ENCODE measurements at places on chromosomes 6 and 20. TPM values are rescaled to one million over a fixed set of nuclear protein-coding genes. Genes with fewer than 3 reads are reported as not detected.

DNA sequence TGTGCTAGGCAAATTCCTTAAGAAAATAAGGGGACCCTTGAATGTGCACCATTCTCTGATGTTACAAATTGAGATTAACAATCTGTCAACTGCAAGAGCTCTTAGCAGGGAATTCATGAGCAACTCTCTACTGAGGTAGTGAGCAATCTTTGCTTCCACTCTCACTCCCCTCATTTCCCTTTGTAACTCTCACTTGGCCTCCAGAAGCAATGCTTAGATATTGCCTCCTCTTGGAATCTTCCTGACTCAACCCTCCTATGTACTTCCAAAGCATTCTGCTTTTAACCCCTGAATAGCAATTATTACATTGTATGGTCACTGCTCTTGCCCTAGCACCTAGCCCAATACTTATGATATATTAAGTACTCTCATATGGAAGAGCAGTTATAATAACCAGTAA lies 16.5 kb downstream of the XPO5 start:
- DNase-seq: no peak

- no peak for DNase-seq
These were observed 57.6 kb downstream of the CPNE5 start for GRCh38 chr6:36781669-36782068.

Gene SLC22A7
- total RNA-seq: not detected

Gene FAM209B
- total RNA-seq: not detected

Gene SEMG1
- not detected for total RNA-seq

Data from G401 (cell line).